Left renal pelvis (tissue), 4 donors: ENCODE measurements at places on chromosomes 6 and 20.

DNA sequence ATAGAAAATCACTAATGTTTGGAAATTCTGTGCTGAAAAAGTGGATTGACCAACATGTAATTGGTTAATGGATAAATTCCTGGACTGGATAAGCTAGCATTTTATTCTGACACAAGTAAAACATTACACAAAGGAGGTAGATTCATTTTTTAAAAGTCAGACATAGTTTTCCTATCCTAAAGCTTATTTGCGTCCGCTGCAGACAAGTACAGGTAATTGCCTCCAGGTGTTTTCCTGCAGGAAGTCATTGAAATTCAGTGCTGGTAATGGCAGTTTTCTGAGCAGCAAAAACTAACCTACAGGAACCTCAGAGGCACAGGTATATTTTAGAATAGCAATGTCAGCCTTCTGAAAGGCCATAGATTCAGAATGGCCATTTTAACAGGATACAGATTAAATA, 20.0 kb upstream of the HIVEP1 start:
- DNase-seq, result no peak

DNA sequence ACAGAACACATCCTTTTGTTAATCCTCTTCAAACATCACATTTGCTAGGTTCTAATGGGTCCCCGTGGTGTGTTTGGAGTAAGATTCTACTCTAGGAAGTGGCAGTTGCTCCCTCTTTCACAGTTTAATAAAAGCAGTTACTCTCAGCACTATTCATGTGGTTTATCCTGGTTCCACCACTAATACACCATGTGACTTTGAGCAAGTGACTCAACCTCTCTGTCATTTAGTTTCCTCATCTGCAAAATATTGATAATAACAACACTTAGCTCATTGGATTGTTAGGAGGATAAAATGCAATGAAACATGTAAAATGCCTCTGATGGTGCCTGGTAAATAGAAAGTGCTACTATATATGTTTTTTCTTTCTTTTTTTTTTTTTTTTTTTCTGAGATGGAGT, 488.0 kb upstream of the NOX3 start:
- DNase-seq, result no peak

GRCh38 chr6:84422380-84422968, 195.0 kb upstream of the CEP162 start:
- peak; percentile 18 for DNase-seq

DNA sequence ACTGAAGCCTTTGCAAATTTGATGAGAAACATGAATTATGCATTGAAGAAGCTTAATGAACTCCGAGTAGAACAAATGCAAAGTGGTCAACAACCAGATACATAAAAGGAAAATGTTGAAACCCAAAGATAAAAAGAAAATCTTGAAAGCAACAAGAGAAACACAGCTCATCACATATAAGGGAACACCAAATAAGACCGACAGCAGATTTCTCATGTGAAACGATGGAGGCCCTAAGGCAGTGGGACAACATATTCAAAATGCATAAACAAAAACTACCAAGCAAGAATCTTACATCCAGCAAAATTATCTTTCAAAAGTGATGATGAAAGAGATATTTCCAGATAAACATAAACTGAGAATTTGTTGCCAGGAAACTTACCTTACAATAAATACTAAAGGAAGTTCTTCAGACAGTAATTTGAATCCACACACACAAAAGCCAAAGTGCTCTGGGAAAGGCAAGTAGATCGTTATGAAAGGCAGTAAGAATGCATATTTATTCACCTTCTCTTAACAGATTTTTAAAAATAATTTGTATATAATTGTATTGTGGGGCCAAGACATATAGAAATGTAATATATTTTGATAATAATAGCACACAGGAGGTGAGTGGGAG, 22.5 kb downstream of the SLC52A3 start:
- DNase-seq, result no peak

- DNase-seq, result no peak
Measured at GRCh38 chr6:43949551-43949991, 177.7 kb downstream of the MRPL14 start.

GRCh38 chr20:32672394-32672981, 1.3 kb downstream of the C20orf203 start:
- DNase-seq, result no peak

DNA sequence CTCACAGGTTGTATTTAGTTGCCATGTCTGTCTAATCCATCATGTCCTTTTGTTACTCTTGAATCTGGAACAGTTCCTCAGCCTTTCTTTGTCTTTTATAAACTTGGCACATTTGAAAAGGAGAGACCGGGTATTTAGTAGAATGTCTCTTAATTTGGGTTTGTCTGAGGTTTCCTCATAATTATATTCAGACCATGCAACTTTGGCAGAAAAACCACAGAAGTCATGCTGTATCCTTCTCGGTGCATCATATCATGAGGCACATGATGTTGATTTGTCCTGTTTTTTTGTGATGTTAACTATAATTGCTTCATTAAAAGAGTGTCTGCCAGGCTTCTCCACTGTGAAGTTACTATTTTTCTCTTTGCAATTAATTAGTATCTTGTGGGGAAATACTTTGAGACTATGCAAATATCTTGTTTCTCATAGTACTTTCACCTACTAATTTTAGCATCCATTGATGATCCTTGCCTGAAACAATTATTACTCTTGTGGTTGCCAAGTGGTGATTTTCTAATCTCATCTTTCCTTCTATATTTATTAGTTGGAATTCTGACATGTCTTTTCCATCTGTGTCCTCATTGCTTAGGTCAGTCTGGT, 837.3 kb downstream of the DHX35 start:
- no peak for DNase-seq

- DNase-seq, result no peak
Measured at GRCh38 chr6:11364971-11365397, 132.5 kb upstream of the NEDD9 start.

GRCh38 chr6:63598049-63599036, 26.1 kb downstream of the LOC128125822 start:
- peak; percentile 44 for DNase-seq

DNA sequence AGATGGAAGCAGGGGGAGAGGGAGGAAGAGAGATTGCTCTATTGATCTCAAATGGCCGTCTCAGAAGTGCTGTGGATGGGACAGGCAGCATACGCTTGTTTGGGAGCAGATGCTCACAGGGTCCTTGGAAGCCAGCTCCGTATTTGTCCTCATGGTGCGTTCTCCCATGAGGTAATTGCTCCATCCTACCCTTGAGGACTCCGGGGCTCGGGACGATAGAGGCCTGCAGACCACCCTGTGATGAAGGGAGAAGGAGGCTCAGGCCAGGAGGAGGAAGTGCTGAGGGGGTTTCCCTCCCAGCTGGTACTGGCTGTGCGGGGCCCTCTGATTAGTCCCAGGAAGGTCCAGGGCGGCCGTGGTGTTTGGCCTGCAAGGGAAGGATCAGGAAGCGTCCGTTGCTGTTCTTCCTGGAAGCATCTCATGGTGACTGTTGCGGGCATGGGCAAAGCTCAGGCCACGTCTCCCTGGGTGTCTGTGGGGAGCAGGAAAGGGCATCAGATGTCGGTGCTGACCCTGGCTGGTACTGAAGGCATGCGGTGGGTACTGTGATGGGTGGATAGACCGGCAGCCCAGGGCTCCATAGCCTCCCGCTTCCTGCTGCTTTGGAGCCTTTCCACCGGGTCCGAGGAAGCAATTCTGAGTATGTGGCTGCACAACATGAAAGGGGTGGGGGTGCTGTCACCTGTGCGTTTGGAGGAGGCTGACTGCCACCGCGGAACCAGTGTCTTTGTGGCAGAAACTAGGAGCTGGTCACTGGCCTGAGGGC, 158.3 kb downstream of the SYCP2 start:
- DNase-seq, result no peak
